ENCODE measurements at places on chromosomes 7 and 10.

- DNase-seq = no peak
Measured at GRCh38 chr7:5429253-5429856, 5.7 kb upstream of the TNRC18 start.

- DNase-seq = no peak
Measured at GRCh38 chr7:99407872-99408378, 472 bp downstream of the PDAP1 start.

DNA sequence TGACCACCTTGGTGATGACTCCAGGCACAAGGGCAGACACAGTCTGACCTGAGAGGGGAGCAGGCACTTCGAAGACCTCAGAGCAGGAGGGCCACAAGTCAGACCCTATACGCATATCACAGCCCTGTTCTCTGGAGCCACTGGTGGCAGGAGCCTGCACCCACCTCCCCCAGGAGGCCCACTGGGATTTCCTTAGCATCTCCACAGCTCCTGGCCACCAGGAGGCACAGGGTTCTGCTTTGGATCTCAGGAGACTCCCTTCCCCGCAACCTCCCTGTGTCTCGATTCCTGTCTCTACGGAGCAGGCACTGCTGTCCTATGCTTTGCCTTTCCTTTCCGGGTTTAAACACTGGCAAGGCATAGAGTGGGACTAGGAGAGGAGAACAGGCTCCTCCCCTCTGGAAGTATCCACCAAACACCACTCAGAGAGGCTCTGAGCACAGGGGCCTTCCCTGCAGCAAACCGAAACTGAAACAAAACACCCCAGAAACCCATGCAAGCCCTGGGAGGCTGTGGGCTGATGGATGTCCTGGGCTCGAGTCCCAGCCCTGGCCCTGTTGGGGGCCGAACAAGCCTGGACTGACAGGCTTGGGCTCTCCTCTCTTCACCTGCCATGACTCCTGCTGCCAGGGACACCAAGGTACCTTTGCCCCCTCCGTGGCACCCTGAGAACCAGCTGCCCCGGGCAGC is 166.3 kb downstream of the NEURL1 start:
- DNase-seq = no peak

DNA sequence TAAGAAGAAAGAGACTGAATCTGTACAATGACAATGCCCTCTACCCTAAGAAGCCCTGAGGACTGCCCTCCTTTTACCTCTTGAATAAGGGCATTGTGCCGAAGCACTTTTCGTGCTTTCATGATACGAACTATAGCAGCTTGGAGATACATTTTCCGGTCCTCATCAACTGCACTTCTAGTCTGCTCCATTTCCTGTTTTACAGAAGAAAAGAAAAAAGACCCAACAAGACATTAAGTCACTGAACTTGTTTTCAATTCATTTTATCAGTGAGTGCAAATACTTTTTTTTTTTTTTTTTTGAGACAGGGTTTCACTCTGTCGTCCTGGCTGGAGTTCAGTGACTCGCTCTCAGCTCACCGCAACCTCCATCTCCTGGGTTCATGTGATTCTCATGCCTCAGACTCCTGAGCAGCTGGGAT is 78.4 kb downstream of the CUL2 start:
- no peak for DNase-seq

GRCh38 chr10:124366343-124366742 is 52.4 kb downstream of the OAT start:
- no peak for DNase-seq

GRCh38 chr7:108839076-108839475 is 269.4 kb downstream of the DNAJB9 start:
- no peak for DNase-seq

DNA sequence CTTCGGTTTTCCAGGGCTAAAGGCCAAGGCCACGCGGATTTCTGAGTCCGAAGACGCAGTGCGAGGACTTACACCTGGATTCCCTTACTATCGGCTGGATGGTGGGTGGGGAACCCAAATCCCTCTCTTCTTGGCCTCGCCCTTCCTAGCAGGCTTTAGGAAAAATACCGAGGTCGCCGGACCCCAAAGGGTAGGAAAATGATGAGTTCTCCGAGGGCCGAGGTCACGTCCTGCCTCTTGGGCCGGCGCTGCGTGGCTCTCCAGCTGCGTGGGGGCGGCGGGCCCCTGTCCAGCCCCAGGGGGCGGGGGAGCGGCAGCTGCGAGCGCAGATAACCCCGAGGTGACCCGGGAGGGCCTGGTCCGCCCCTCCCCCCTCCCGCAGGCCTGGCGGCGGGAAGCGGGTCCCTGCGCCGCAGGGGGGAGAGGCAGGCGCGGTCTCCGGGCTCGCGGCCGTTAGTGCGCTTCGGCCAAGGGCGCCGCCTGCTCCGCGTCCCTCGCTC is 805 bp upstream of the HMX3 start:
- no peak for DNase-seq

- DNase-seq = no peak
Measured at GRCh38 chr7:66016131-66016461, 34.1 kb upstream of the GUSB start.

DNA sequence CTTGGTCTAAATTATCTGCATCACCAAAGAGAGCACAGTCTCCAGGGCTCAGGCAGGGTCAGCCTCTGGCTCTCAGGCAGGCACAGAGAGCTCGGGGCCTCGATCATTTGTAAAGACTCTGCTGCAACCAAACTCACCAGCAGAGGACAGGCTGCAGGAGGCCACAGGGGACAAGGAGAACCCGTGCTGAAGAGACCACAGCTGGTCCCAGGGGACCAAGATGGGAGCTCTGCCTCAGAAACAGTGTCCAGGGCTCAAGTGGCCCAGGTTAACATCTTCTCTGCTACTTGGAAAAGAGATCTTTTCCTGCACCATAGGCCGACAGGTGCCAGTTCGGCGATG is 543.2 kb downstream of the PTPRN2 start:
- DNase-seq = no peak

GRCh38 chr7:152158801-152159587 is 133.5 kb downstream of the GALNT11 start:
- DNase-seq = no peak

GRCh38 chr7:40493609-40494051 is 358.8 kb downstream of the SUGCT start:
- DNase-seq = no peak

GRCh38 chr7:97772045-97772901 is 40.4 kb downstream of the TAC1 start:
- no peak for DNase-seq

GRCh38 chr7:29287366-29287765 is 92.8 kb downstream of the CHN2 start:
- no peak for DNase-seq

DNA sequence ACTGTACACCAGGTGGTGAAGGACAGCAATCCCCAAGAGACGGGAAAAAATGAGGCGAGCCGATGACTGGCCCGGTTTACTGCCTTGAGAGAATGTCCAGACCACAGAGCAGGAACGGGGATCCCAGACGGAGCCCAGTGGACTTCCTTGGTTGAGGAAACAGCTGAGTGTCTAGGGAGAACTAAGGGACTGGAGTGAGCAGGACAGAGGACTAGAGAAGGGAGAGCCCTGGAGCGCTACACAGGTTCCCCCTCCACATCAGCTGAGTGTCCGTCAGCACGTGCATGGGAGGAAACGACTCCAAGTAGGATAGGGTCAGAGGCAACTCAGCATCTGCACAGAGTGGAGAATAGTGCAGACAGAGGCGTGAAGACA is 7.1 kb upstream of the WDR86 start:
- no peak for DNase-seq

GRCh38 chr7:13988731-13989125 is 738 bp downstream of the ETV1 start:
- no peak for DNase-seq

- peak; percentile 42 for DNase-seq
Measured at GRCh38 chr10:15387021-15387420, 15.9 kb upstream of the FAM171A1 start.

DNA sequence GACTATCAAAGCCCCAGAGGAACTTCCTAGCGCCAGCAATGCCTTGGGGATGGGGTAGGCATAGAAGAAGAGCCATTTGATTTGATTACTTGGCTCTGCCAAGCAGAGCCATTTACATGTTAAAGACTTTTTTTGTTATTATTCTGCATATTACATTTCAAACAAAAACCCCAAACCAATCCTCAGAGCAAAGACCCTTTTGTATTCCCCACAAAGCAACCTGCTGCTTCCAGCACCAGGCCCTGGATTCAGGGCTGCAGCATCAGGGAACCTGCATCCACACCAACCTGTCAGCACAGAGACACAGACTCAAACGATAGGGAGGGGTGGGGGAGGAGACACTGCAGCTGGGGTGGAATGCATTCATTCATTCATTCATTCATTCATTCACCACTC is 73.2 kb downstream of the GRID1 start:
- DNase-seq = no peak

GRCh38 chr7:75762350-75762917 is 9.6 kb downstream of the CCL26 start:
- DNase-seq = peak; percentile 83

- no peak for DNase-seq
Measured at GRCh38 chr10:129993621-129994020, 29.5 kb upstream of the EBF3 start.

DNA sequence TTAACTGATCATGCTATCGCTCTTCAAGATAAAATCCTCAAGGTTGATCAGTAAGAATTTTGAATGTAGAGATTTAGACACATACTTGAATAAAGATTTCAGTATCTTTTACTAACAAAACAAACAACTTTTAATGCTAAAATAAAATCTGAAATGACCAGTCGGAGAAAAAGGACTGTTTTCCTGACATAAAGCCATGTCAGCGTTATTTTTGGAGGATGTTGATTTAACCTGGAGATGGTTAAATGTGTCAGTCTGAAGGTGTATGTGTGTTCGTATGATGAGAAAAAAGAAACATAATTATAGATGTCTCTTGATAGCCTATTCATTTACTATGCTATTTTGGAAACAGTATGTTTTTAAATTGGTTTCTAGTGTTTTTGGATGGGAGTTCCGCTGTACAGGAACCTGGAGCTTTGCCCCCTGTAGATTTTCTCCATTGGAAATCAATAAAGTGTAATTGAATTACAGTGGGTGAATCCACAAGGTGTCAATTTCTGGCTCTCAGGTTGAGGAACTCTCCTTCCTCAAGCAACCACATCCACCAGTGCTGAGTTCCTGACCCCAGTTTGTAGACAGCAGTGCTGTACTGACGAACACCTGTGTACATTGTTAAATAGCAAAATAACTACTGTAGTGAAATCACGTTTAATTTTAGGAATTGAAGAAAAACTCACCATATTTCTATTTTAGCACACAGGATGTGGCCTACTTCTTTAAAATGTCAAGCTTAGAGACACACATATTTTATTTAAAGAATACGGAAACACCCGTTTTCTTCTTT is 670.1 kb downstream of the MAGI2 start:
- DNase-seq = no peak

Data from D721Med (cell line).